ENCODE measurements at places on chromosomes 7 and 10.

DNA sequence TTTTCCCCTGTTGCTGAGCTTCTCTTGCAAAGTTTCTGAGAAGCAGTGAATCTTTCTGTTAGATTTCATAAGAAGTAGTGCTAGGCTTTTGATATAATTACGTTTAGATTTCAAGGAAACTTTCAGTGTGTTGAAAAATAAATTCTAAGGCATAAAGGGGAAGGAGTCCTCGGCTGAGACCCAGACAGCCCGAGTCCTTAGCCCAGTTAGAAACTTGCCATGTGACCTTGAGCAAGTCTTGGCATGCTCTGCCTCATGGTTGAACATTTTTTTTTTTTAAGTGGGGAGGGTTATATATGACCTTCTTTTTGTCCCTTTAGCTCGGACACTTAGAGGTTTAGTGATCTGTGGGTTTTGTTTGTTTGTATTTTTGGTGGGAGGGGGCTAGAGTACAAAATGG is 117.5 kb downstream of the TCF7L2 start:
- no peak for DNase-seq

DNA sequence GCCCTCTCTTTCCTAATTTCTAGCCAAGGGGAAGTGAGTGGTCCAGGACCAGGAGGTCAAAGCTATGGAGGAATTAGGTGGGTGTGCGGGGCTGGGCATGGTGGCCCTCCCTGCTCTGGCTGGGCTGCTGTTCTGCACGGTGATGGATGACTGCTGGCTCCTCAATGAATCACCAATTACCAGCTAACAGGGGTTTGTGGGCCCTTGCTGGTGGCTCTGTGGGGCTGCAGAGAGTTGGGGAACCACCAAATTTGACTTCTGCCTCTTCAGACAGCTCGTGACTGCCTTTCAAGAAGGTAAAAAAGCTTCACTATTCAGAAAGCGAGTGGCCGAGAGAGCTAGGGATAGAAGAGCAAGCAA is 35.0 kb upstream of the HABP2 start:
- DNase-seq: no peak

GRCh38 chr7:103687951-103688350 is 241.9 kb upstream of the SLC26A5 start:
- no peak for DNase-seq

DNA sequence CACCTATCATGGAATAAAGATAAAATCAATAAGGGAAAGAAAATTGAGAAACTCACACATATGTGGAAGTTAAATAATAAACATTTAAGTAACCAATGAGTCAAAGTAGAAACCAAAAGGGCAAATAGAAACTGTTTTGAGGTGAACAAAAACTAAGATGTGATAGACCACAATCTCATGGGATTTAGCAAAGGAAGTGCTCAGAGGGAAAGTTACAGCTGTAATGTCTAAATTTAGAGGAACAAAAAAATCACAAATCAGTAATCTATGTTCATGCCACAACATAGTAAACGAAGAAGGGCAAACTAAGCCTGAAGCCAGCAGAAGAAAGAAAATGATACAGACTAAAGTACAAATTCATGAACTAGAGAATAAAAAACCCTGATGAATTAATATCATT is 16.3 kb downstream of the CYP3A4 start:
- DNase-seq: no peak

GRCh38 chr7:72309476-72309875 is 102.7 kb downstream of the CALN1 start:
- no peak for DNase-seq

GRCh38 chr10:119689016-119689580 is 36.8 kb upstream of the INPP5F start:
- DNase-seq: no peak

- no peak for DNase-seq
Observed at GRCh38 chr10:125928928-125929585, 32.7 kb downstream of the FANK1 start.

- no peak for DNase-seq
Observed at GRCh38 chr10:73126343-73126742, 16.1 kb downstream of the NUDT13 start.

Data from Karpas-422 (cell line).